Astrocyte (in vitro differentiated cells and primary cell): ENCODE measurements at places on chromosomes 16 and 17. TPM values are rescaled to one million over a fixed set of nuclear protein-coding genes. Genes with fewer than 3 reads are reported as not detected.

DNA sequence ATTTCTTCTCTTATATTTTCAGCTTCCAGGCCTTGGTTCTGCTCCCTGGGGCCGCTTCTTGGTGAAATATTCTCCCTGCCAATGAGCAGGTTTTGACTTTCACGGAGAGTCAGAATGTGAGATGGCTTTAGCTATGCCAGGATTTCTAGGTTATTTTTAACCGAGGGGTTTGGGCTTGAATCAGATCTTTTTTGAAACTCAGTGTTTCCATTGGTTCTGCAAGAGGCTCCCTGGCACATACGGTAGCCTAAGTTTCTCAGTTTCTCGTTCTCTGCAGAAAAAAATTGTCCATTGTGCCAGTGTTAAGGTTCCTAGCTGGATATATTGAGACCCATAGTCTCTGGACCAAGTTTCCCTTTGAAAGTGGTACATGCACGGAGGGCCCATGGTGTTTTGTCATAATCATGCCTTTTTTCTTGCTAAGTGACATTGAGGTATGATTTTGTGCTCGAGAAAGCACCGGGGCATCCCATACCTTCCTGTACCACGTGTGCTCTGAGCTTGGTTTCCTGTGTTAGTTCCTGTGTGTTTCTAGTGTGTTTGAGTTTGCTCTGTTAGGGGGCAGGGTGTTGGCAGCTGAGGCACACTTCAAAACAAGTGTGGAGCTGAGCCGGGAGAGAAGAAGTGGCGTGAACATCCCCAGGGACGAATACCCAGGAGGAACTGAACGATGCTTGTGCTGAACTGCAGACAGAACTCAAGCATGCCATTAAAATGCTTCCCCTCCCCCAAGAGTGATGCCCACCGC is 127.2 kb downstream of the HS3ST3B1 start:
- no peak for DNase-seq

- DNase-seq: no peak
Observed at GRCh38 chr17:28029044-28029443, 13.4 kb upstream of the NLK start.

GRCh38 chr17:39916918-39917317 is 1.5 kb downstream of the GSDMB start:
- no peak for DNase-seq

GRCh38 chr17:66925811-66926500 is 38.6 kb upstream of the CACNG4 start:
- DNase-seq: no peak

DNA sequence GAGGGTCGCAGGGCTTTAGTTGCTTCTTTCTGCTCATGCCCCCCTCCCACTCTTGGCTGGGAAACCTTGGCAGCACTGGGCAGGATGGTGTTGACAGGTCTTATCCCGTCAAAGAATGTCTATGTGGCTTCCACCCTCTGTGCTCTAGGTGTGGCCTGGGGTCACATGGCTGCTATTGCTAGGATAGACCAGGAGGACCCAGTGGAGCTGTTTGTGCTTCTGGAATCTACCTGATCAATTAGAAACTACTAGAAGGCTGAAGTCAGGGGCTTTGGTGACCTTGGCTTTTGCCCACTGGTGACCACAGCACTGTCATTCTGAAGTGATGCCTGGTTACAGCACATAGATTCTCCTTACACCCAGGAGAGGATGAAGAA is 105.8 kb downstream of the CMIP start:
- DNase-seq: no peak

GRCh38 chr16:84724606-84725309 is 25.0 kb downstream of the USP10 start:
- no peak for DNase-seq

- DNase-seq: no peak
Observed at GRCh38 chr17:46908068-46908737, 14.8 kb upstream of the GOSR2 start.

The C17orf58 gene
- 8.5 and 9.2 TPM in 2 replicates for total RNA-seq

- DNase-seq: no peak
Observed at GRCh38 chr17:82212331-82213250, at the start of gene CCDC57. Gene CCDC57 (minus strand): TSS chr17:82212842. CDS start chr17:82201944, 10,898 bp downstream.
